ENCODE measurements at places on chromosomes 13 and 19.

DNA sequence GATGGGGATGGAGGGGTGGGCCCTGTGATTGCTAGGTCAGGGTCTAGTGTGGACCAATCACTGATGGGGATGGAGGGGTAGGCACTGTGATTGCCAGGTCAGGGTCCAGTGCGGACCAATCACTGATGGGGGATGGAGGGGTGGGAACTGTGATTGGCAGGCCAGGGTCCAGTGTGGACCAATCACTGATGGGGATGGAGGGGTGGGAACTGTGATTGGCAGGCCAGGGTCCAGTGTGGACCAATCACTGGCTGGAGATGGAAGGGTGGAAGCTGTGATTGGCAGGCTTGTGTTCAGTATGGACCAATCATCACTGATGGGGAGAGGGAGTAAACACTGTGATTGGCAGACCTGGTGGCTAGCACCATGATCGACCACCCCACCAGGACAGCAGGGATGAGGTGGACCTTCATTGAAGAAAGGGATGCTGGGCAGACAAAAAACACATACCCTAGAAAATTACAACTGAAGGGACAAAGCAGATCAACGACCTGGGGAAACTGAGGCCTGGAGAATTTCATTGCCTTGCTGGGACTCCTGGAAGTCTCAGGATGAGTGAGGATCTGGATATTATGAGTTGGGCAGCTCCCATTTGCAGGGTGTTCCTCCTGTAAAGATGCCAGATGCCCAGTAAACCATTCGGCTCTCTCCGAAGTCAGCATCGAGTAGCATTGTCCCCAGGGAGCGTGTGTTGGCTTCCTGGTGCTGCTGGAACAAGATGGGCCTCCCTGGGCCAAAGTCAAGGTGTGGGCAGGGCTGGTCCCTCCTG lies 15.5 kb downstream of the TMPRSS9 start:
- H3K4me1 ChIP-seq = peaks cover 5% of the 10 kb centered on the region
- H3K27me3 ChIP-seq = no peaks in the 10 kb centered on the region
- no peak overlapping the region for H3K27ac ChIP-seq
- H3K36me3 ChIP-seq = no peaks in the 10 kb centered on the region

- no peak for DNase-seq
- no peaks in the 10 kb centered on the region for H3K36me3 ChIP-seq
- no peak overlapping the region for H3K27ac ChIP-seq
- no peaks in the 10 kb centered on the region for H3K27me3 ChIP-seq
Measured at GRCh38 chr13:50053844-50054243, 38.6 kb downstream of the KCNRG start.

DNA sequence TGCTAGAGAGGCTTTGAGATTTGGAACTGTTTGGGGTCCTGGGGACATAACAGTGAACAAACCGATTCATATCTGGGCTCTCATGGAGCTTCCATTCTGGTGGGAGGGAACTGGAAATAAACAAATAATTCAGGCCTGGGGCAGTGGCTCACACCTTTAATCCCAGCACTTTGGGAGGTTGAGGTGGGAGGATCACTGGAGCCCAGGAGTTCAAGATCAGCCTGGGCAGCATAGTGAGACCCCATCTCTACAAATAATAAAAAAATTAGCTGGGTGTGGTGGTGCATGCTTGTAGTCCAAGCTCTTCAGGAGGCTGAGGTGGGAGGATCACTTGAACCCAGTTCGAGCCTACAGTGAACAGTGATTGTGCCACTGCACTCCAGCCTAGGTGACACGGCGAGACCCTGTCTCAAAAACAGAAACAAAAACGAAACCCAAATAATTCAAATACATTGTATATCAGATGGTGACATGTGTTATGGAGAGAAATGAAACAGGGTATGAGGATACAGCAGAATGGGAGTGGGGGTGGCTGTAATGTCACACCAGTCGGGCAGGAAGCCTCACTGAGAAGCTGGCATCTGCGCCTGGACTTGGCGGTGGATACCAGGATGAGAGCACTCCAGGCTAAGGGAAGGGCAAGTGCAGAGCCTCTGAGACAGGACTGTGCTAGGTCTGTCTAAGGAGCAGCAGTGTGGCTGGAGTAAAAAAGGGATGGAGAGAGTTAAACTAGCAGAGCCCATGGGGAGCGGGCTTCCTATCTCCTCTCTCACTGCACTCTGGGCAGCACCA lies 131.1 kb upstream of the ZNF536 start:
- no peaks in the 10 kb centered on the region for H3K36me3 ChIP-seq
- H3K27me3 ChIP-seq = no peaks in the 10 kb centered on the region

- no peaks in the 10 kb centered on the region for H3K36me3 ChIP-seq
- no peak overlapping the region for H3K27ac ChIP-seq
- no peak for DNase-seq
- no peaks in the 10 kb centered on the region for H3K4me1 ChIP-seq
- H3K27me3 ChIP-seq = peaks cover 5% of the 10 kb centered on the region
- H3K4me3 ChIP-seq = no peak overlapping the region
Measured at GRCh38 chr19:43439032-43439708, 24.5 kb downstream of the TEX101 start.

DNA sequence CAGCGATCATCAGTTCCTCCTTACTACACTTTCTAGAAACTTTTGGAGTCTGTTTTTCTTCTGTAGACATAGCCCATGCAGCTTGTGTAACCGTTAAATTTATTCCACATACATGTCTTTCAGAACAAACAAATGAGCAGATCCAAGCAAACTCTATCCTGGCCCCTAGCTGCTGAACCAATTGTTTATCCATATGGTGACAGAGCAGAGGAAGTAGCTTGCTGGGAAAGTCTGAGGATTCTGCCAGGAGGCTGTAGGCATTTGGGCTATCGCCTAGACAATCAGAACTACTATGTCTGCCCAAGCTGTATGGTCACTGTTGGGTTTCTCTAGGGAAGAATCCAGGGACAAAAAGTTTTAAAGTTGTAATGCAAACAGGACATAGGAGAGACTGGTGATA lies 343.7 kb downstream of the SPRY2 start:
- no peak overlapping the region for H3K27ac ChIP-seq
- H3K27me3 ChIP-seq = no peaks in the 10 kb centered on the region
- no peaks in the 10 kb centered on the region for H3K4me1 ChIP-seq
- H3K4me3 ChIP-seq = no peak overlapping the region
- H3K36me3 ChIP-seq = no peaks in the 10 kb centered on the region
- no peak for DNase-seq

DNA sequence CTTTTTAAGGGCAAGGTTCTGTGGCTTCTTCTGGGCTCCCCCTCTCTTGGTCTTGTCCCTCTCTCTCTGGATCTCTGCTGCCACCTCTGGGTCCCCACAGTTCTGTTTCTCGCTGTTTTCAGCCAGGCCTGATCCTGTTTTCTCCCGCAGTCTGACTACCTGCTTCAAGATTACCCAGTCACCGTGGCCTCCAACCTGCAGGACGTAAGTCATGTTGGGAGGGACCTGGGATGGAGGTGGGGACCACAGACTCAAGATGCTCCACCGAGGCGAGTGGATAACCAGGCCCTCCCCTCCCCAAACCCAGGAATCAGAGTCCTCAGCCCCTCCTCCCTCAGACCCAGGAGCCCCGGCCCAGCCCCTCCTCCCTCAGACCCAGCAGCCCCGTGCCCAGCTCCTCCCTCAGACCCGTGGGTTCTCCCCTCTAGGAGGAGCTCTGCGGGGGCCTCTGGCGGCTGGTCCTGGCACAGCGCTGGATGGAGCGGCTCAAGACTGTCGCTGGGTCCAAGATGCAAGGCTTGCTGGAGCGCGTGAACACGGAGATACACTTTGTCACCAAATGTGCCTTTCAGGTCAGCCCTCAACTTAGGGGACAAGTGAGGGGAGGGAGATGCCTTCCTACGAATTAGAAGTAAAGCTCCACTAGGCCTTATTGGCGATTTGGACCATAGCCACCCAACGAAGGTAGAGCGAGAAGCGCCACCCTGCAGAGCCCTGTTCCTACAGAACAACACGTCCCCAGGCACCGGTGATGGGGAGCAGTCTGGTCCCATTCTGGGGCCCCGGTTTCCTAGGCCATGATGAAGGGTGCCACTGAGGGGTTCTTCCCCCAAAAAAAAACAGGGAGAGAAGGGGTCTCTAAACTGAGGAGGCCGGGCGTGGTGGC lies 2.2 kb downstream of the FLT3LG start:
- H3K4me3 ChIP-seq = no peak overlapping the region
- H3K36me3 ChIP-seq = no peaks in the 10 kb centered on the region
- peaks cover 7% of the 10 kb centered on the region for H3K4me1 ChIP-seq

DNA sequence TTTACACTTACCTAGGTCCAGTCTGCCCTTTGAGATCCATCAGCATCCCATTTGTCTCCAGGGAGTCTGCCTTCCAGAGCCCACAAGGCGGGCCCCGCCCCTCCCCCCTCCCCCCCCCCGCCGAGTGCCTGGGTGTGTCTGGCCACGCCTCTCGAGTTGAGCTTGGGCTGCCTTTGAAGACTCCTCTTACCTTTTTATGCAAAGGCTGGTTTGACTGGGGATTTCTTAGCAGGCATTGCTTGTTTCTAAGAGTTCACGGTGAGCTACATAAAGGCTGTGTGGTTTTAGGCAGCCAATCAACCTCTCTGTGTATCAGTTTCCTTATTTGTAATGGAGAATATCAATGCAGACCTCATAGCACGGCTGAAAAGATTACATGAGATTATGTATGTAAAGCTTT lies 11.3 kb downstream of the GPR12 start:
- no peak for DNase-seq
- H3K4me1 ChIP-seq = no peaks in the 10 kb centered on the region
- H3K36me3 ChIP-seq = no peaks in the 10 kb centered on the region
- no peak overlapping the region for H3K27ac ChIP-seq
- H3K27me3 ChIP-seq = peaks cover 2% of the 10 kb centered on the region

DNA sequence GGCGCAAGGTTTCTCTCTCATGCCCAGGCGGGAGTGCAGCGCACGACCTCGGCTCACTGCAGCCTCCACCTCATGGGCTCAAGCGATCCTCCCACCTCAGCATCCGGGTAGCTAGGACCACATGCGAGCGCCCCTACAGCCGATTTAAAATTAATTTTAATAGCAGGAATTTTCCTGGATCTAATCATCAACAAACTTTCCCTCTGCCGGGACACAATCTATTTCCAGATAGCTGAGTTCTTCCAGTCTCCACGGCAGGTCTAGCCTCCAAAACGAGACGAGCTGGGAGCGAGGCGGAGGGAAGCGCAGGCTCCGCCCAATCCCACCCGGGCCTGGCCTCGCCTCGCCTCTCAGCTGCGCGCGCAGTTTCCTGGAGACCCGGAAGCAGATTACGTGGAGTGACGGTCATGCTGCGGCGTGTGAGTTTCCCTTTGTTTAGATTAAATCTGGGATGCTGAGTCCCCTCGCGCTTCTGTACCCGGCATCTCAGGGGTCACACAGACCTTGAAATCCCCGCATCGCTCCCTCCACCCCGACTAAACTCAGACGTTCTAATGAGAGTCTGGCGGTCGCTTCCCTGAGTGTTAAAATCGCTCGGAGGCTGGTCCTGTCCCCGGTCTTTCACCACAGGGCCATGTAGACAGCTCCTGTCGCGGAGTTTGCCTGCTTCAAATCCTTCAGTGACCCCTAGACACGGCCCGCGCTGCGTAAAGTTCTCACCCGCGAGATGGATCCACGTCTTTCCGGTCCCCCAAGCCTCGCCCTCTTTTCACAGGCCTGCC lies at the start of gene ZNF880:
TSS of gene ZNF880 (plus strand) at position 365 of the 782 bp plus-strand sequence. CDS start at position 408, 43 bp downstream.
- H3K27ac ChIP-seq = peak within 1 kb of the TSS; percentile 88
- H3K36me3 ChIP-seq = peaks cover 46% of the 10 kb centered on the region
- no peaks in the 10 kb centered on the region for H3K27me3 ChIP-seq
- H3K4me1 ChIP-seq = no peaks in the 10 kb centered on the region

- H3K27me3 ChIP-seq = no peaks in the 10 kb centered on the region
- H3K4me3 ChIP-seq = no peak overlapping the region
- H3K36me3 ChIP-seq = peaks cover 13% of the 10 kb centered on the region
- DNase-seq = peak; percentile 78
Measured at GRCh38 chr13:113216254-113217048, 7.0 kb downstream of the CUL4A start.

GRCh38 chr19:16379521-16380313 lies 55.1 kb downstream of the KLF2 start:
- H3K36me3 ChIP-seq = peaks cover 32% of the 10 kb centered on the region
- peaks cover 37% of the 10 kb centered on the region for H3K4me1 ChIP-seq
- no peaks in the 10 kb centered on the region for H3K27me3 ChIP-seq

DNA sequence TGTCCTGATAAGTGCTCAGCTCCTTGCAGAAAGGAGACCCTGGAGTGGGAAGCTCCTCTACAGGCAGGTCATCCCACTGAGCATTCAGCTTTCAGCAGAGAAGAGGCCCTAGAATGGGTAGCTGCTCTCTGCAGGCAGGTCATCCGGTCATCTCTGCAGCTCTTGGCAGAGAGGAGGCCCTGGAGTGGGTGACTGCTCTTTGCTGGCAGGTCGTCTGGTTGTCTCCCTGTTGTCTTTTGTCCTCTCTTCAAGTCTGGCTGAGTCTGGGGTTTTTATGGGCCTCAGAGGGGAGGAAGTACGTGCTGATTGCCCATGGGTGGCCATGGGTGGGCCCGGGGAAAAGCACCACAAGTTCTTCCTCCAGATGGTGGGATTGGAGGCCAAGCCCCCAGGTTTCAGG lies 250.3 kb upstream of the EDNRB start:
- no peak overlapping the region for H3K27ac ChIP-seq
- H3K27me3 ChIP-seq = no peaks in the 10 kb centered on the region
- no peaks in the 10 kb centered on the region for H3K4me1 ChIP-seq
- no peaks in the 10 kb centered on the region for H3K36me3 ChIP-seq
- H3K4me3 ChIP-seq = no peak overlapping the region
- DNase-seq = no peak

- H3K27ac ChIP-seq = no peak overlapping the region
- no peaks in the 10 kb centered on the region for H3K36me3 ChIP-seq
- no peaks in the 10 kb centered on the region for H3K27me3 ChIP-seq
- DNase-seq = no peak
- no peaks in the 10 kb centered on the region for H3K4me1 ChIP-seq
Measured at GRCh38 chr19:7088999-7089398, 19.5 kb downstream of the ZNF557 start.

DNA sequence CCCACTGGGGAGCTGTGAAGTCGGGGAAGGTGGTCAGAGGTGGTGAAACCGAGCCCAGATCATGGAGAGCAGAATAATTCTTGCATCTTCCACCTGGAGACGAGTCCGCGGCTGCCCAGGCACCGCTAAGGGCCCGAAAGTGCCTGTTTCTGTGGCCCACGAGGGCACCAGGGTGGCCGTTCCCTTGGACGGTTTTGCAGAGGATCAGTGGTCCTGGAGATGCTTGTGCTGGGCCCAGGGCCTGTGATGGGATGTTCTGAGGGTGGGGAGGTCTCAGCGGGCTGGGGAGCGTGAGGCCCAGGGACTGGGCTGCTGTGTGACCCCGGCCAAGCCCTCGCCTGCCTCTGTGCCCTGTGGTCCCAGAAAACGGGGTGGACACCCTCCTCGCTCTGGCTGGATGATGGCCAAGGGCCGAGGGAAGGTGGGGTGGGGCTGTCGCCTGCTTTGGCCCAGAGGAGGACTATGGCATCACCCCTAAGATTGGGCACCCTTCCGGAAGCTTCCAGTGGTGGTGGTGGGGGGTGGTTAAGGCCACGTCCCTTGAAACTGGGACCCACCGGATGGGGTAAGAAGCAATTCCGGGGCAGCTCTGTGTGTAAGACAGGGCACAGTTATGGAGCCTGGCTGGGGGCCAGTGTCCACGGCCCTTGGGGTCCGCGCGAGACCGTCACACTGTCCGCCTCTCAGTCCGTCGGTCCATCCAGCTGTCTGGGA lies 51.3 kb upstream of the NFIC start:
- no peak overlapping the region for H3K27ac ChIP-seq
- H3K4me1 ChIP-seq = no peaks in the 10 kb centered on the region
- no peaks in the 10 kb centered on the region for H3K36me3 ChIP-seq
- no peak for DNase-seq
